Sciatic nerve (tissue), 2 donors: ENCODE measurements at places on chromosomes 5 and 9. TPM values are rescaled to one million over a fixed set of nuclear protein-coding genes. Genes with fewer than 3 reads are reported as not detected.

The S1PR3 gene
- 16.9 TPM for total RNA-seq

The FGFR4 gene
- total RNA-seq = 1.4 TPM

The ADCY2 gene
- 10.0 TPM for total RNA-seq

The LRRC19 gene
- not detected for total RNA-seq

The COL5A1 gene
- 79.4 TPM for total RNA-seq

The OR1L8 gene
- 0.85 TPM for total RNA-seq

The SEMA5A gene
- total RNA-seq = 109 TPM

The CD74 gene
- total RNA-seq = 989 TPM

The TCF7 gene
- 8.5 TPM for total RNA-seq

The GLRA1 gene
- total RNA-seq = not detected

GRCh38 chr9:135290566-135290965 lies 189.0 kb upstream of the PPP1R26 start:
- DNase-seq = no peak

GRCh38 chr5:114355086-114355830 lies 6.6 kb upstream of the KCNN2 start:
- no peak for DNase-seq

GRCh38 chr9:93949073-93949693 lies 6.0 kb downstream of the BARX1 start:
- no peak for DNase-seq

GRCh38 chr9:22045423-22045822 lies 36.3 kb upstream of the CDKN2B start:
- no peak for DNase-seq

DNA sequence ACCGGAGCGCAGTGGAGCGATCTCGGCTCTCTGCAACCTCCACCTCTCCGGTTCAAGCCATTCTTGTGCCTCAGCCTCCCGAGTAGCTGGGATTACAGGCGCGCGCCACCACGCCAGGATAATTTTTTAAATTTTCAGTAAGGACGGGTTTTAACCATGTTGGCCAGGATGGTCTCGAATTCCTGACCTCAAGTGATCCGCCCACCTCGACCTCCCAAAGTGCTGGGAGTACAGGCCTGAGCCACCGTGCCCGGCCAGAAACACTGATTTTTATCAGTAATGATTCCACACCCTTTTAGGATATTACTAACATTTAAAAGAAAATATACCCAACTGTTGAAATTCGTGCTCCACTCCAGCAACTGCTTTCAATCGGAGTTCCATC lies 464 bp upstream of the FAM151B start:
- no peak for DNase-seq

DNA sequence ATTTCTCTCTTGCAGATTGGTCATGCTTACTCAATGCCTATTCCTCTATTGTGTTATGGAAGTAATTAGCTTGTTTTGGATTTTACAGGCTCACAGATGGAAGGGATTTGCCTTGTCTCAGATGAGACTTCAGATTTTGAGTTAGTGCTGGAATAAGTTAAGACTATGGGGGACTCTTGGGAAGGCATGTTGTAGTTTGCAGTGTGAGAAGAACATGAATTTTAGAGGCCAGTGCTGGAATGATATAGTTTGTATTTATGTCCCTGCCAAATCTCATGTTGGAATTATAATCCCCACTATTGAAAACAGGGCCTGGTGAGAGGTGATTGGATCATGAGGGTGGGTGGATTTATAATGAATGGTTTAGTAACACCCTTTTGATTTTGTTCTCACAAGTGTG lies 6.1 kb upstream of the TUSC1 start:
- no peak for DNase-seq

- no peak for DNase-seq
Observed at GRCh38 chr9:130995086-130996011, 13.6 kb upstream of the LAMC3 start.

GRCh38 chr9:95363051-95363841 lies 45.7 kb upstream of the FANCC start:
- no peak for DNase-seq

DNA sequence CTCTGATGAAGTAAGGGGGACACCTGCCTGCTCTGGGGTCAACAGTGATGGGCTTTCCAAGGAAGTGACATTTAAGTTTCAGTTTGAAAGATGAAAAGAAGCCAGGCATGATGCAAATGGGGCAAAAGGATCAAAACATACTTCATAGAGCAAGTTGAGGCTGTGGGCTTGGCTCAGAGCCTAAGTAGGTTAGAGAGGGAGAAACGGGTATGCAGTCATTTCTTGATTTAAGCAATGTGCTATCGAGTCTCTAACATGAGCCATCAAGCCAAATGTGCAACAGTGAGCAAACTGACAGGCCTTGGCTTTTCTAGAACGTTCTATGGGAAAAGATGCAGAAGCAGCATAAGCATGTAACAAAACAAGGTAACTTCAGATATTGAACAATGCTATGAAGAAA lies 80.6 kb downstream of the ADRB2 start:
- DNase-seq = no peak

DNA sequence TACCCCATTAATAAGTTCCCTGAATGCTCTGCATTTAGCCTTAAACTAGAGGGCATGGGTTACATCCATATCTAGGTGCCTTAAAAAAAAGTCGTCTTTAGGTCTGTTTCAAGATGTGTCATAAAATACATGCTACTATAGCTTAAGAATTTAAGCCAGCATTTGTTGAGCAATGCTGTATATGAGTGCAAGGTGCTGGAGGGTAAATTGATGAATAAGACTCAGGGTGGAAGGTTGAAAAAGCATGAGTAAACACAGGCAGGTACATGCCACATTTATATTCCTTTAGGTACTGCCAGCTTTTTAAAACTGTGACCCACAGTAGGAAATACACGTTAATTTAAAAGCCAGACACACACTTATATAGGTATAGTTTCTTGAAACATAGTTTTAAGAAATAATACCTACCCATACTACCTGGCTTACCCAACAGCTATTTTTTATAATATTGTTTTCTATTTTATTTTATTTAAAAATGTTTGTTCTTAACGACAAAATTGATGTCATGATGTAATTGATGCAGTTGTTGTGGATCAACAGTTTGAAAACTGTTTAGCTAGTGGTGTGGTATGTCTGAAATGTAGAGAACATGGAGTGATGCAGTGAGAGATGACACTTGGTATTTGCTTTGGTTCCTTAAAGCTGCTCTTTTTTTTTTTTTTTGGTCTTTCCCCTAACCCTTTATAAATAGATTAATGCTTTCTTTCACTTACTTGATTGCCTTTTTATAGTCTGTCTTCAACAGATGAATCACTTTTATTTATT lies 3.9 kb downstream of the HMGCR start:
- DNase-seq = no peak

- no peak for DNase-seq
Observed at GRCh38 chr5:93247105-93247504, 333.9 kb downstream of the NR2F1-AS1 start.

DNA sequence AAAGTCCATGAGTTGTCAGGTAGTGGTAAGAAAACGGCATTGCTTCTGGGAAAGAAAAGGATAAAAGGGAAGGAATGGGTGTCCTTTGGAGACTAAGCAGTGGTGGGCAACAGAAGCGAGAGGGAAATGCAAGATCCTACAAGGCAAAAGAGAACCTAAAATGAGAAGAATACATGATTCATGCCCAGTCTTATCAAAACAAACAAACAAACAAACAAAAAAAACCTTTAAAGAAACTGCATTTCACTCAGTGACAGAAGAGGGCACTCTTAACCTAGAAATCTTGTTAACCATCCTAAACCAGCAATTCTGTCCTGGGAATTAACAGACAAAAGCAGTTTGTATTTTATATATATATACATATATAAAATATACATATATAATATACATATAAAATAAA lies 88.5 kb downstream of the SUSD1 start:
- DNase-seq = no peak

GRCh38 chr5:147520450-147520849 lies 10.6 kb upstream of the DPYSL3 start:
- DNase-seq = no peak

GRCh38 chr5:174139623-174140022 lies 94.1 kb downstream of the NSG2 start:
- DNase-seq = no peak

DNA sequence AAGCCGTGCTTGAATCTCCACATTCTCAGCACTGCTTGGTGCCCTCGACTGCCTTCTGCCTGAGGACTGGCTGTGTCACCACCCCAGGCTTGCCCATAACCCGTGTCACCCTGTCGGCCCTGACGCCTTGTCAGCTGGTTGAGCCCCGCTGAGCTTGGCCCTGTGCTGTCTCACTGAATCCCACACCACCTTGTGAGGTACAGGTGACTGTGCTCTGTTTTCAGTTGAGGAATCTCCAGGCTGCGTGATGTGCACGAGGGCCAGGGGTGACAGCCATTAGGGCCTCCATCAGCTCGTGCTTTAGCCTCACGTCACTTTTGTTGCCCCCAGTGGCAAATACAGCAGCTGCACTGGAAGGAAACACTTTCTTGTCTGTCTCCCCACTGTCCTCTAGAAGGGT lies 90.7 kb downstream of the CACNA1B start:
- DNase-seq = peak; percentile 32

GRCh38 chr5:172567843-172568242 lies 73.2 kb upstream of the NEURL1B start:
- DNase-seq = no peak

GRCh38 chr5:2015124-2015848 lies 132.6 kb upstream of the IRX4 start:
- DNase-seq = no peak

DNA sequence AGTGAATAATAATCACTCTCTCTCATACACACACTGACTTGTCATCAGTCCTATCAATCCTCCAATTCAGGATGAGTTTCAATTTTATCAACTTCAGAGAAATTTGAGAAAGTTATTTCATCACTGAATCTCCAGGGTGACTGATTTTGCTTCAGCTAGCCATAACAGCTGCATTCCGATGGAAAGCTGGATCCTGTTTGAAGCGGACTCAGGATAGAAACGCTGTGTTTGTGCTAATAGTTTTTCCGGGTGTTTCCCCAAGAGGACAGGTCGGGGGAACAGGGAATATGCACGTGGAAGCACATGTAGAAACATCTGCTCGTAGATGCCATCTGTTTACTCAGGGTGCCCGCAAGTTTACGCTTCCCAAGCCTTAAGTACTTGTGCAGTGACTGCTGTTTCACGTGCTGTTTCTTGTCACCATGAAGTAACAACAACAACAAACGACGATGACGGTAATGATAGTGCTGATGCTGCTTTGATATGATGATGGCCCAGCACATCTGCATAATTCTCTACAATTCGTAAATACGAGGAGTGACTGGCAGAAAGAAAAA lies 263.7 kb upstream of the DAPK1 start:
- DNase-seq = no peak

DNA sequence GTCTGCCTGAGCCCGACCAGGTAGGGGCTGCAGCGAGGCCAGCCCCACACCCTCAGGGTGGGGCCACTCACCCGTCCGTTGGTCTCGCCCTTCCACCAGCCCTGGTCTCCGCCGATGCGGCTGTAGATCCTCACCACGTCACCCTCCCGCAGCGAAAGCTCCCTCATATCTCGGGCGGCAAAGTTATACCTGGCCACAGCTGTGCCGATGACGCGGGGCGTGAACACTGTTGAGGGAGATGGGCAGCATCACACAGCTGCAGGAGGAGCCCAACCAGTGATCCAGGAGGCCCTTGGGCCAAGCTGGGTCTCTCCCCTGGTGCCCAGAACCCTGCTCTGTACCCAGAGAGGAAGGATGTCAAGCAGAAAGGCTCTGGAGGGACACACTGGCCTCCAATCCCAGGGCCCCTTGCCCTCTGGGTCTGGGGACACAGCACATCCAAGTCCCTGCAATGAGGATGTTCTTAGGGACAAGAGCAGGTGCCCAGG lies 30.3 kb upstream of the SARDH start:
- peak; percentile 54 for DNase-seq

DNA sequence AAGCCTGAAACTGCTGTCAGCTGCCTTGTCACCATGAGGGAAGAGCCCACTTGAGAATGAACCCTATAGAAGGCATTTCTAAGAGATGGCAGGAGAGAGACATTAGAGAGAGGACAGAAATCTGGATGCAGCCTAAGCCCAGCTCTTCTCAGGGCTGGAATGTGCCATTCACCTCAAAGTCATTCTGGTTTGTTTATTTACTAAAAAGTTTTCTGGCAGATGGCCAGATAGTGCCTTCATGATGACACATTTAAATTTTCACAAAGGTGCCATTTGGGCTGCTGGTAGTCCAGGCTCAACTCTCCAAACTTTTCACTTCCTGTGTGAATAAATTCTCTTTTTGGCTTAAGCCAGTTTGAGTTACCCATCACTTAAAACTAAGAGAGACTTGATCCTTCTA lies 144.6 kb upstream of the ZNF366 start:
- no peak for DNase-seq

GRCh38 chr5:177124486-177124991 lies 9.0 kb upstream of the NSD1 start:
- no peak for DNase-seq

- DNase-seq = no peak
Observed at GRCh38 chr5:181194489-181195248, 10.3 kb downstream of the TRIM7 start.

DNA sequence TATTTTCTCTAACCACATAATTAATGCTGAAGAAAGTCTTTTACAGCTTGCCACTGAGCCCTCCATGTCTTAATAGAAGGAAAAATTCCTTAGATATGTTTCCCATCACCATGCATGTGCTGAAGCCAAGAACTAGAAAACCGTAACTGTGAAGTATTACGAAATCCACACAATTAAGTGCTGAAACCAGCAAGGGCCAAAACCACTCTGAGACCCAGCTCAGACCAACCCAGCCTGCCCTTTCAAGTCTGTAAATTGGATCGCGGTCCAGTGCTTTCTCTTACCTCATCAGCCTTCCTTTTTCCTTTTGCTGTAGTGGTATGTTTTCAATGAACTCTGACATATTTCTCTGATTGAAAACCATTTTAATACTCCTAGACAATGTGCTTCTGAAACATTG lies 26.3 kb downstream of the SEMA5A start:
- no peak for DNase-seq

DNA sequence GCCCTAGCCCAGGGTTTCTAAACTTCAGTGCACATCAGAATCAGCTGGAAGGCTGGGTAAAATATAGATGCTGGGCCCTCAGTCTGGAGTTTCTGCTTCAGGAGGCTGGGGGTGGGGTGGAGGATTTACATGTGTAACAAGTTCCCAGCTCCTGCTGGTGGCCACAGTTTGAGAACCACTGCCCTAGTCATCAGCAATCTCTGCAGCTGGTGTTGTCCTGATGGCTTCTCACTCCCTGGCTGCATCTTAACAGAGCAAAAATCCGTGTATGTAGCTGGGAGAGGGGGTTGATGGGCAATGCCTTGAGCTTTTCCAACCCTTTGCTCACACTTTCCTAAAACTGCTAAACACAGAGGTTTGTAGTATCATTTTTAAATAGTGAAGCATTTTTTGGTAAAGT lies 186.0 kb upstream of the KLF9 start:
- no peak for DNase-seq

DNA sequence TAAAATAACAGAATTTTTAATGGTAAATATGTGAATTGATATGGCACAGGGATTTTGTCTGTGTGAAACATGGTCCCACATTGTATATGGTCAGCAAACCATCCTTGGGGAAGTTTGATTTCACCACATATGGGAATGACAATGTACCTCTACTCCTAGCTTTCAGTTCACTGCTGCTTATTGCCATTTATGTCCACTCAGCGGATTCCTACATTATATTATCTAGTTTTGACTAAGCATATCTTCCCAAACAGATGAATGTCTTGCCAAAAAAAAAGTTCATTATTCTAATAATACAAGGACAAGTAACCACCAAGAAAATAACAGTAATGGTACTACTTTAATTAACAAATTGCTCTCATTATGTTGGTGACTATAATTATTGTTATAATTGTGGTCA lies 1521.6 kb downstream of the MAT2B start:
- no peak for DNase-seq

GRCh38 chr9:97807681-97808080 lies 45.3 kb upstream of the FOXE1 start:
- DNase-seq = no peak

- DNase-seq = no peak
Observed at GRCh38 chr5:154039458-154039829, 677 bp downstream of the MFAP3 start.
